ENCODE measurements at places on chromosomes 5 and 9.

GRCh38 chr5:155471027-155471426 lies 457.5 kb downstream of the KIF4B start:
- no peak for DNase-seq

DNA sequence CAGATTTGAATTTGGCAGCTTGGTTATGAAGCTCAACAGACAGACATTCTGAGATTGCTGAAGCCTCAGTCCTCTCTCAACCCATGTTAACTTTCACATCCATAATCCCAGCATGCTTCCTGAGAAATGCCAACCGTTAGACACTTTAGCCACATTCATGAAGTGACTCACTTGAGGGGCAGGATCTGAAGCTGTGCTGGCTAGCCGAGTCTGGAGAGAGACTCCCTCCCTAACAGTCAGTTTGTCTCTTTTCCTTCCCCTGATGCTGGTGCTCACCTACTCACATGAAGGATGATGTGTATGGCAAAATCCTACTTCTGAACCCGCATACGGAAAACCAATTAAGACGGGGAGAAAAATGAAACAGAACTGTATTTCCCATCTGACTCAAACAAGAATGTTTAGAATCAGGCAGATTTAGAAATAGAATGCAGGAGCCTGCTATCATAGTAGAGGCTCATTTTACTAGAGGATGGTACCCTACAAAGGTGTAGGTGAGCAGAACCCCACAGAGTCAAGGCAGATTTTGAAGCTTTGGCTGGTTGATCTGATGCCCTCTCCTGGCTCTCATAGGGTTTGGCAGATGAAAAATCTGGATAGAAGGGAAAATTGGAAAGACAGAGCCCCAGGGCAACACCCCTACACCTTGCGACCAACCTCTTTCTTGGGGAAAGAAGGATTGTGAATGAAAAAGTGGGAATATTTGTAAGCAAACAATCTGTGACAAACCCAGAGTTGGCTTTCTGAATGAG lies 150.9 kb upstream of the LHFPL2 start:
- peak; percentile 26 for DNase-seq

- no peak for DNase-seq
Observed at GRCh38 chr9:129900263-129901027, 65.2 kb downstream of the USP20 start.

- no peak for DNase-seq
Observed at GRCh38 chr9:27535701-27536118, 6.1 kb upstream of the MOB3B start.

- no peak for DNase-seq
Observed at GRCh38 chr5:56640763-56641406, 174.5 kb upstream of the MAP3K1 start.

DNA sequence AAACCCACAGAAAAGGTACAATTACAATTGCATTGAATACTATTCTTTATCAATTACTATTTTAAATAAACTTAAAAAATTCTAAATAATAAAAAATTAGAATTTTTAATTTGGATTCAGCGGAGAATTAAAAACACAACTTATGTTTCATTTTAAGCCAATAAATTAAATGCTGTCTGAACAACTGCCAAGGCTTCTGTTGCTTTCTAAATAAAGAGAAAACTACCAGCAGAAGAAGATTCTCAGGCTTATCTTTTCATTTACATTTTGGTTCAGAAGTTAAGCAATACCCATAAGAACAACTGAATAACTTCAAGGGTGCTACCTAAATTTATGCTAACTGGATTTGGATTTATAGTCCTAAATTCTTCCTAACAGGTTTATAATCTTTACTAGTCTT lies 150.0 kb upstream of the FTMT start:
- DNase-seq: no peak

DNA sequence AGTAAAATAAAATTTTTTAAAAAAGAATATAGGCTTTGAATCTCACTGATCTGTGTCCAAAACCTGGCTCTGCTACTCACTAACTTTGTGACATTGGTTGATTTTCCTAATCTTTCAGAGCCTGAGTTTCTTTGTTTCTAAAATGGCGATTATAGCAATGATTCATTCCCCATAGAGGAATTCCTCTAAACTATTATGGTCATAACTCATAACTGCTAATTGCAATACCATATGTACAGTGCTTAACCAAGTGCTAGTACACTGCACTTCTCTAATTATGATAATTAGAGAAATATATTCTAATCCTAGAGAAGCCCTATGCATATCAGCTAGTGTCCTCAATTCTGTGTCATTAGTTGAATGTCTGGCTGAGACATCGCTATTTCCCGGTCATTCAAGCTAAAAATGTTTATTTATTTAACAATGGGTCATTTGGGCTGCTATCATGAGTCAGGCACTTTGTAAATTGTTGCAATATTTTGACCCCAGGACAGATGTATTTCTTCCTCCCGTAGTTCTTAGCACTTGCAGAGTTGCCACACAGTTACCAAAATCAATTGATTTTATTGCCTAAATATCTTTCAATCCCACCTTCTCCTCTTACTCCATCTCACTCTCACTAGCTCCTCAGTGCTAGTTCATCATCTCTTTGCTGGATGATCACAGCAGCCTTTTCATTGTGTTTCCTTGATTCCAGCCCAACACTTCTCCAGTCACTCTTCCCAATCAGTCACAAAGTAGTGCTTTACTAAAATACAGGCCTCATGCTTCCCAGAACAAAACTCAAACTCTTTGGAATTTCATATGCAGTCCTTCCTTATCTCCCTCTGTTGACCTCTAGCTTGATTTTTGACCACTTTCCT lies 200.9 kb upstream of the PAPPA start:
- DNase-seq: no peak

- no peak for DNase-seq
Observed at GRCh38 chr5:76625087-76625815, 2.0 kb upstream of the F2RL2 start.

GRCh38 chr9:114121227-114122135 lies 22.4 kb upstream of the KIF12 start:
- DNase-seq: no peak

DNA sequence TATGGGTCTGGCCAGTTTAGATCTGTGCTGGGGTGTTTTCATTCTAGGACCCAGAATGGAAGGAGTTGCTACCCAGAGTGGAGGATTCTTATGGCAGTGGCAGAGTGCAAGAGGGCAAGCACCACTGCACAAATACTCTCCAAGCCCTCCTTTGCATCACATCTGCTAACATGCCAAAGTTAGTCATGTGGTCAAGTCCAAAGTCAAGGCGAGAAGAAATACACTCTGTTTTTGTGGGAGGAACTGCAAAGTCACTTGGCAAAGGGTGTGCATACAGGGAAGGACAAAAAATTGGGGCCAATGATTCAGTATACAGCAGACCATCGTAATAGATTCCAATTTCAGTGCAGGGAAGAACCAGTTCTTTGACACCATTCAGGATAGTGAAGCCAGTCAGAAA lies 43.9 kb upstream of the HMGCS1 start:
- DNase-seq: no peak

DNA sequence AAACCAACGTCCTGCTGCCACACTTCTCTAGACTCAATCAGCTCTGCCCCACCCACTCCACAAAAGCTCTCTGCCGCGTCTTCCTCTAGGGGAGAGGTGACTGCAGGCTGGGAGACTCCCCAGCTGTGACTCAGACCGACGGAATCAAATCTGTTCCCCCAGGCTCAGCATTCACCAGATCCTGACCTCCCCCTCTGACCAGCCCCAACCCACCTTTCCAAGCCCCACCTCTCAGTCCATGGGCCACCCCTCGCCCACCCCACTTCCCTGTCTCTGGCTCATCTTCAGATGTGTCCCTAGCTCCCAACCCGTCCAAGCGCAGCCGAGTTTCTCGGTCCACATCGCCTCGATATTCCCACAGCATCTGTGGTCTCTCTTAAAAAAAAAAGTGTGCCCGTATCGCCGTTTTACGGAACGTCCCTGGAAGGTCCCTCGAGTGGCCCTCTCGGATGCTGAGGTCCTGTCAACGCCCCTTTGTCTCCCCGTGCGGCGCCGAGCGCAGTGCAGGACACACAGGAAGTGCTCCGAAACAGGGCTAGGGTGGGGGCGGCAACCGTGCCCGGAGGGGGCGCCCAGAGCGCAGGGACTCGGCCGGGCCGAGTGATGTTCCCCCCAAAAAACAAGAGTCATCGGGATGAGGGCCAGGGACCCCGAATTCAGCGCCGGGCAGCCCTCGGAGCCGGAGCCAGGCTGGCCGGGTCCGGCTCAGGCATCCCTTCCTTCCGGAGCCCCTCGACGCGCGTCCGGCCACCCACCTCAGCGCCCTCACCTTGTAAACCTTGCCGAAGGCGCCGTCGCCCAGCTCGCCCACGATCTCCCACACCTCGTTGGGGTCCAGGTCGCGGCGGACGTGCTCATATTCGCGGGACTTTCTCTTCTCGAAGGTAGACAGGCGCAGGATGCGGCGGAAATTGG lies 649 bp downstream of the STK10 start:
- no peak for DNase-seq

- no peak for DNase-seq
Observed at GRCh38 chr5:84344788-84345187, 39.9 kb downstream of the EDIL3 start.

DNA sequence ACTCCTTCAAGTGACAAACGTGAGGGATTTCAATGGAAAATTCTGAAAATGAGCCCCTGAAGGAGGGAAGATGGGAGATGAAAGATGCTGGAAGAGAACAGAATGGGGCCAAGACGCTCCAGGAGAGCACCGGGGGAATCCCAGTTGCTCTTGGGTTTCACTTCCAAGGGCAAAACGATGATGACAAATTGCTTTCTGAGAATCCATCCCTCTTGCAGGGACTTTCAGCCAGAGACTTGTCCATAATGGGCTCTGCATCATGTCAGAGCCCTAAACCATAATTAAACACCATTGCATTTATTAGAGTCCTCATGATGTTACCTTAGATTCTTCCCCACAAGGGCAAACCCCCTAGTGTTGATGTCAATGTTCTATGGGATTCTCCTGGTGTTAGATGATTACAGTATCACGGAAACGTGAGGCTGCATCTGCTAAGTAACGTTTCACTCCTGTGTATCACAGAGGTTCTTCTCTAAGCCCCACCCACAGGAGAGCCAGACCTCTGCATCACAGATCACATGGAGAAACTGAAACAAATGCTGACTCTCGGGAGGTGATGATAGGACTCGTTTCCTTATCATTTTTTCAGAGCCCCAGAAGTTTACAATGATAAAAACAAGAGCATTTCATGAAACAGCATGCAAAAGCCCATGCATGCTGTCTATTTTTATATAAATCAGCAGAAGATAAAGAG lies 114.4 kb downstream of the TENT4A start:
- no peak for DNase-seq

- DNase-seq: no peak
Observed at GRCh38 chr5:14155075-14155474, 11.9 kb downstream of the TRIO start.

GRCh38 chr9:113886026-113886369 lies 9.9 kb downstream of the ZNF618 start:
- DNase-seq: no peak

DNA sequence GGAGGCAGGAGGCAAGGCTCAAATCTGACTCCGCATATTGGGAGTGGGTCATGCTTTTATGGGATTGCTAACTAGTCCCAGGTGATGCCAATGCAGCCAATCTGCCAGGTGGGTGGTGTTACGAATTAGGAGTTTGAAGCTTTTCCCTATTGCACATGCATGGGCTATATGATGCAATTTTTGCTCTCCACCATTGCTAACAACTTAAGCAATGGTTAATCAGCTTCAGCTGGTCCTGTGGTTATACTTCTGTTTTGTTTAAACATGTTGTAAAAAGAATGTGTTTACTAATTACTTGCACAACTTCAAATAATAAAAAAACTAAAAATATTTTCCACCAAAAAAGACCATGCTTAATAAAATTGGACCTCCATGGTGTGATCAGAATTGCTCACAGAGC lies 55.7 kb downstream of the SHC3 start:
- DNase-seq: no peak

DNA sequence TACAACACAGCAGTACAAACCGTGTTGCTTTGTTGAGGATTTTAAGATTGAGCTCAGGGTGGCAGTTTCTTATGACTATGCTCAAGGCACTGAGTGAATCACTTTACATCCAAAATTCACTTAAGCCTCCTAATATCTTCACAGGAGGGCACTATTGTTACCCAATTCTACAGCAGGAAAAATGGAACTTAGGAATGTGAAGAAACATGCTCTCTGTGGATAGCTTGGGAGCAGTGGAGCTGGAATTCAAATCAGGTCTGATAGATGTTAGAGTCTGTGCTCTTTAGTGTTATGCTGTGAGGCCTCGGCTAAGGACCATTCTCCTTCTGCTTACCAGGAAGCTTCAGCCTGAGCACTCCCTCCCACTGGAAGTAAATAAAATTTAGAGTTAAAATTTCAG lies 18.7 kb upstream of the HMHB1 start:
- DNase-seq: no peak

DNA sequence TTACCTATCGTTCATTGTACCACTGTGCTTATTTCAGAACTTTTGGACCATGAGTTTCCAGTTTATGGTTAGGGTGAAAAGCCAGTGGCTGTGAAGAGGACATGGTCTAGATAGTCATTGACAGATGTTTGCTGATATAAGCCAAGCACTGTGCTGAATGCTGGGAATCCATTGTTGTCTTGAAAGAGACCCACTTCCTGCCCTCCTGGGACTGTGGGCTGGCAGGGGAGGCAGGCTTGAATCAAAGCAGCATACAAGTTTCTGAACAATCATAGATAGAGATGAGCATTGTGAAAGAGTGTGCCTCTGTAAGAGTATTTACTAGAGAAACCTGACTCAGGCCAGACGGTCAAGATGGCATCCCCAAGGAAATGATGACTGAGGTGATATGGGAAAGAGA lies 73.4 kb downstream of the NMUR2 start:
- no peak for DNase-seq

DNA sequence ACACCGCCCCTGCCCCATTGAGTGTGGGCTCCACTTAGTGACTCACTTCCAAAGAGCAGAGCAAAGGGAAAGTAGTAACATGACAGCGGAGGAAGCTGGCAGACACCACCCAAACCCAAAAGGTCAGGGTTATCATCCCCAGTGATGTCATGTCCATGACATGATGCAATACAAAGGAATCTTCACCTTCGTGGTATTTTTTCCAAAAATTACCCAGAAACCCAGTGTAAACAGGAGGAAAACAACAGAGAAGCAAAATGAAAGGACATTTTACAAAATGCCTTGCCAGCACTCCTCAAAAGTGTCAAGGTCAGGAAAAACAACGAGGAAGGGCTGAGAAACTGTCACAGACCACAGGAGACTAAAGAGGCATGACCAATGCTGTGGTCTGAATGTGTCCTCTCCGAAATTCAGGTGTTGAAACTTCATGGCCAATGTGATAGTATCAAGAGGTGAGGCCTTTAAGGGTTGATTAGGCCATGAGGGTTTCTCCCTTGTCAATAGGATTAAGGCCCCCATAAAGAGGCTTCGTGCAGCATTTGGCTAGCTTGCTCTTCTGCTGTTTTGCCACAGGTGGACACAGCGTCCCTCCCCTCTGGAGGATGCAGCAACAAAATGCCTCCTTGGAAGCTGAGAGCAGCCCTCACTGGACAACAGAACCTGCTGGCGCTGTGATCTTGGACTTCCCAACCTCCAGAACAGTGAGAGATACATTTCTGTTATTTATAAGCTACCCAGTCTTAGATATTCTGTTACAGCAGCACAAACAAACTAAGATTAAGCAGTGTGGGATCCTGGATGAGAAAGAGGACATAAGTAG lies 30.5 kb upstream of the MED10 start:
- DNase-seq: no peak

- no peak for DNase-seq
Observed at GRCh38 chr9:87498046-87498810, 561 bp downstream of the DAPK1 start.

- DNase-seq: peak; percentile 26
Observed at GRCh38 chr5:105885266-105885665, 1785.5 kb downstream of the EFNA5 start.

GRCh38 chr9:135920973-135921585 lies 13.7 kb upstream of the CAMSAP1 start:
- no peak for DNase-seq

Measured in retinal pigment epithelial cell (primary cell).